ENCODE measurements at places on chromosomes 7 and 10.

DNA sequence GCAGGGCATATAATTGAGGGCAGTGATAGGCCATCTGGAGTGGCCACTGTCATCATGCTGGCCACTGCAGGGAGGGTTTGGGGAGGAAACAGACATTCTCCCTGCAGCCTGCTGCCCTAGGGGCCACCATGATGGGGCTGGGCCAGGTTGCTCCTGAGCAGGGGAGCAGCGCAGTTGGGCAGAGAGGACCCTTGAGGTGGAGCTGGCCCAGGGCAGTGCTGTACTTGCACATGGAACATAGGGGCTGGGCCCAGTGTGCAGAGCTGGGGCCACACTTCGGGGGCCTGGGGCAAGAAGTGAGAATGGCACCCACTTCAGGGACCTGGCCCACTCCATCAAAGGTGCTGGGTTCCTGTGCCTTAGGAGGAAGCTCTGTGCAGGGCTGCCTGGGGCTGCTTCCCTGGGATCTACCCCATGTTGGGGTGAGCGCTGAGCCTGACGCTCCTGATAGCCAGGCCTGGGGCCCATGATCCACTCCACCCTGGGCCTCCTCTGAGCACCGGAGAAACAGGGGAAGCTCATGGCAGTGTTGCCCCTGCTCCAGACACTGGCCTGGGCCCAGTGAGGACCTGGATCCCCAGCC is 21.3 kb upstream of the NUB1 start:
- DNase-seq, result no peak

DNA sequence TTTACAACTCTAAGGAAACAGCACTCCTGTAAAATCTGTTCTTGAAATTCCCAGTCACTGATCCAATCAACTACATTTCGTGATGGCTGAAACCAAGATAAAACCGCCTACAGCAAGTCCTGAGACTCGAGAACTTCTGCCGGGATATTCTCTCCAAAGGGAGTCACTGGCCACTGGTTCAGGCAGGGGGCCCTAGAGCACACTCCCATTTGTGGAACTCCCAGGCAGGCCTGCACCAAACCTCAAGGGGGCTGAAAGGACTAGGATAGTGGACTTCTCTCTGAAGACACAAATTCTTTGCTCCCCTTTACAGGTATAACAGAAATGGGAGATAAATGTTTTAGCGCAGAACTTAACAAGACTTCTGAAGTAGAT is 16.3 kb downstream of the CYTH3 start:
- DNase-seq, result no peak

DNA sequence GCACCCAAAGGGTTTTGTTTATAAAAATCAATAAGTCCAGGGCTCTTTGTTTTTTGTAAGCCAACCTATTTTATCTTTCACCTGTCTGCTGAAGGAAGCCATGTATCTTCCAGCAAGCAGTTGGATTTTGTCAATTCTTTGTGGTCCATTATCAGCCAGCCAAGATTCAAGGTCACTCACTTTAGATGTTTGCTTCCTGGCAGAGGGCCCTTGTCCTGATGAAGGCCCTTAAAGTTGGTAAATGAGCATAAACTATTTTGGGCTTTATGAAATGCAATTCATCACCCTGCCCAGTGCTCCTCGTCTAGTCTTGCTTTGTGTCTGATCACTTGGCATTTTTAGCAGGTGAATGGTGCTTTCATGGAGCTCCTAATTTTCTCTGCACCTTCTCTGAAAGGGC is 1004.2 kb downstream of the GRID1 start:
- DNase-seq, result no peak

GRCh38 chr10:114544045-114544659 is 113.9 kb downstream of the ABLIM1 start:
- no peak for DNase-seq

DNA sequence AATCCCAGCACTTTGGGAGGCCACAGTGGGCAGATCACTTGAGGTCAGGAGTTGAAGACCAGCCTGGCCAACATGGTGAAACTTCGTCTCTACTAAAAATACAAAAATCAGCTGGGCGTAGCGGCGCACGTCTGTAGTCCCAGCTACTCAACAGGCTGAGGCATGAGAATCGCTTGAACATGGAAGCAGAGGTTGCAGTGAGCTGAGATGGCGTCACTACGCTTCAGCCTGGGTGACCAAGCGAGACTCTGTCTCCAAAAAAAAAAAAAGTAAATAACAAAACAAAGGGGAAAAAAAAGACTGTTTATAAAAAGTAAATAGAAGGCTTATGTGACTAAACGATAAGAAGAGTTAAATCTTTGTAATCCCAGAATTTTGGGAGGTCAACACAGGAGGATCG is 15.0 kb upstream of the DNMBP start:
- no peak for DNase-seq
